ENCODE measurements at places on chromosomes 5 and 9. TPM values are rescaled to one million over a fixed set of nuclear protein-coding genes. Genes with fewer than 3 reads are reported as not detected.

Gene SWI5
- 36.6 TPM for polyA plus RNA-seq

Gene AK8
- not detected for polyA plus RNA-seq

Gene LAMC3
- polyA plus RNA-seq = 0.07 TPM

Gene PDE6A
- 0.11 TPM for polyA plus RNA-seq

Gene ORM2
- polyA plus RNA-seq = not detected

Gene LRRTM2
- not detected for polyA plus RNA-seq

Gene CBY3
- polyA plus RNA-seq = not detected

Gene KCNV2
- not detected for polyA plus RNA-seq

Gene ELL2
- 2.0 TPM for polyA plus RNA-seq

Gene FSTL4
- polyA plus RNA-seq = not detected

Gene TRPM6
- polyA plus RNA-seq = not detected

Gene HTR1A
- polyA plus RNA-seq = not detected

Gene PITX1
- not detected for polyA plus RNA-seq

Gene PWWP2A
- 27.3 TPM for polyA plus RNA-seq

Gene DMAC1
- polyA plus RNA-seq = 17.9 TPM

Gene MED7
- polyA plus RNA-seq = 20.5 TPM

Gene OMD
- not detected for polyA plus RNA-seq

Gene CEL
- not detected for polyA plus RNA-seq

Measured in naive thymus-derived CD4-positive, alpha-beta T cell (primary cell).